ENCODE measurements at places on chromosomes 13 and 19.

DNA sequence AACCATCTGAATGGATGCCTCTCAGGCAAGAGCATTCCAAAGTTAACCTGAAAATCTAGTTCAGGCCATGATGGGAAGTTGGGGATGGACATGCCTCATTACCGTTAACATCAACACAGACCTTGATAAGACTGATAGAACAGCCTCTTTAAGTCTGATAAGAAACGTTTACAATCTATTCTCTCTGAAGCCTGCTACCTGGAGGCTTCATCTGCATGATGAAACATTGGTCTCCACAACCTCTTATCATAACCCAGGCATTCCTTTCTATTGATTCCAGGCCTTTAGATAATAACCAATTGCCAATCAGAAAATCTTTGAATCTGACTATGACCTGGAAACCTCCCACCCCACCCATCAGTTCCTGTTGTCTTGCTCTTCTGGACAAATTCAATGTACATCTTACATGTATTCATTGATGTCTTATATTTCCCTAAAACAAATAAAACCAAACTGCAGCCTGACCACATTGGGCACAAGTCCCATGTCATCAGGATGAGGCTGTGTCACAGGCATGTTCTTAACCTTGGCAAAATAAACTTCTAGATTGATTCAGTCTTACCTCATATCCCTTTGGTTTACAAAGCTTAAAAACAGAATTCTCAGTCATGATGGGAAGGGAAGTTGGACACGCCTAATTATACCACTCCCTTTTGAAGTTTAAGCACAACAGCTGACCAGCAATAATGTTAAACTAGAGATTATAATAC is 843.8 kb upstream of the SPRY2 start:
- DNase-seq, result no peak

GRCh38 chr13:90105849-90106496 is 1241.5 kb upstream of the MIR17HG start:
- DNase-seq, result no peak

DNA sequence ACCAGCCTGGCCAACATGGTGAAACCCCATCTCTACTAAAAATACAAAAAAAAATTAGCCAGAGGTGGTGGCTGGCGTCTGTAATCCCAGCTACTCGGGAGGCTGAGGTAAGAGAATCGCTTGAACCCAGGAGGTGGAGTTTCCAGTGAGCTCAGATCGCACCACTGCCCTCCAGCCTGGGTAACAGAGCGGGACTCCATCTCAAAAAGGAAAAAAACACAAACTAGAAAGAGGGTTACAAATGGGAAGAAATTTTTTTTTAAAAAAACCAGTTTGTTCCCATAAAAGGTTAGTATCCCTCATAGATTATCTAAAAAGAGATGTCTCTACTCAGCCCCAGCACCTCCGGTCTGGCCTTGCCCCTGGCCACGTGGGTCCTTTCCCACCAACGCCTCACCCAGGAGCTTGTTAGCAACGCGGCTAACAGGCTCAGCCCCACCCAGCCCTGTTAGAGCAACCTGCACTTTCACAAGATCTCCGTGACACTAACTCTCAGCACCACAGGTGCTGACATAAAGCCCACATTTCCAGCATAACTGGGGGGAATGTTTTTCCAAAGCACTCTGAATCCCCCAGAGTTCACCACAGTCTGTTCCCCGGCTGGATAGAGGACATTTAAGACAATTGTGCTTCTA is 4.3 kb downstream of the DMKN start:
- DNase-seq, result peak; percentile 92

DNA sequence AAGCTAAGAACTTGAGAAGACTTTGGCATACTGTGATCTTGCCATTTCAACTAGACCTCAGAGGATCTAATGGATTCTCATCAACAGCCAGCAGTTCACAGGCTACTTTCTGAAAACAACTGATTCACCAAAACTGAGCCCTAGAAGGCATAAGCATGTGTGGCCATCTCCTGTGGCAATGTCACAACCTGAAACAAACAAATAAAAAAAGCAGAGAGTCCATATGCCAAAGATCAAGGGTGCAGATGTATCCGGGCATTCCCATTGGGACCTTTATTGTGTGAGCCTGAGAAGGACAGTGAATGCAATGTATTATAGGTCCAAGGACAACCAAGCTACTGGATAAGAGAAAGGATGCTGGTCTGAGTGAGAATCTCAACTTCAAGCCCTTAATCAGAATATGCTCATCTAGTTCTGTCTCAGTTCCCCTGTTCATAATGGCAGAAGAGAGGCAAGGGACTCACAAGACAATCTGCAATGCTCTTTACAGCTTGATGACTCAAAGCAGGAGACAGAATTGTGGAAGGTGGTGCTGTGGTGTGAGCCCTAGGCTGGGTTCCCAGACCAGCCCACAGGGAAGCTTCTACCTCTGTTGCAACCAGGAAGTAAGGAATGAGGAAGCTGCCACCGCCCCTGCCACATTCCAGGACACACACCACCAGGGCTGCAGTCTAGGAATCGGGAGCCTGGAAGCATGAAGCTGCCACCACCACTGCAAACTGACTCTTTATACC is 133.7 kb downstream of the RAP2A start:
- peak; percentile 81 for DNase-seq

DNA sequence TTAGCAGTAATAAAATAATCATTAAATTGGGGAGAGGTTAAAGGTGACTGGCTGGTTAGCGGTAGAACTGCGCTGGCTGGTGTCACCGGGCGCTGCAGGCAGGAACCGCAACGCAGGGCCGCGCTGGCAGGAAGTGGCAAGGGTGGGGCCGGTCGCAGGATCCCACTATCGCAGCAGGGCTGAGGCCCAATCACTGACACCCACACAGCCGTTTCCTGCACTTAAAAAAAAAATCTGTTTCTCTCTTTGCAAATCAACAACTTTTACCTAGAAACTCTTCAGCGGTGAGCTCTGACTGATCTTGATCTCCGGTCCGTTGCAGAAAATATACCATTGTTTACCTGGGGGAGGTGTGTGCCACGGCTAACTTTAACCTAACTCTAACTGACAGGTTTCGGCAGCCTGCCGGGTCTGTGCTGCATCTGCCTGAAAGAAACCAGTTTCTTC is 46.9 kb downstream of the KLF2 start:
- DNase-seq, result peak; percentile 69

GRCh38 chr13:110989331-110989730 is 74.5 kb upstream of the ANKRD10 start:
- DNase-seq, result no peak

DNA sequence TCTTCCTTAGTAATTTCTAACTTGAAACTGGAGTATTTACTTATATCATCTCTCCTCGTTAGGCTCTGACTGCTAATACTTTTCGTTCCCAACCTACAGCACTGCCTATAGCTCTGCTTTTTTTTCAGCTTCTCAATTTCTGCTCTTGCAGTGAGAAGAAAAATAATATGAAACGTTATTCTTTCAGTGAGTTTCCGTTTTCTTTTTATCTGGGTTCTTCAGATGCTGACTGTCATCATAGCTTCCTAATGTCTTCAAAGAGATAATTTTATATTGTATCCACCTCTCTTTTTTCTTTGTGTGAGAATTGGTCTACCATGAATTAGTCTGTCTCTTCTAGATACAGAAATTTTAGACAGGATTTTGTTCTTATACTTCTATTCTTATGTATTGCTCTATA is 454.9 kb downstream of the LMO7 start:
- DNase-seq, result no peak

GRCh38 chr19:18397242-18398202 is at the start of gene LRRC25:
LRRC25 (minus strand) TSS chr19:18397622; CDS start chr19:18396963, 659 bp downstream.
- DNase-seq, result no peak

DNA sequence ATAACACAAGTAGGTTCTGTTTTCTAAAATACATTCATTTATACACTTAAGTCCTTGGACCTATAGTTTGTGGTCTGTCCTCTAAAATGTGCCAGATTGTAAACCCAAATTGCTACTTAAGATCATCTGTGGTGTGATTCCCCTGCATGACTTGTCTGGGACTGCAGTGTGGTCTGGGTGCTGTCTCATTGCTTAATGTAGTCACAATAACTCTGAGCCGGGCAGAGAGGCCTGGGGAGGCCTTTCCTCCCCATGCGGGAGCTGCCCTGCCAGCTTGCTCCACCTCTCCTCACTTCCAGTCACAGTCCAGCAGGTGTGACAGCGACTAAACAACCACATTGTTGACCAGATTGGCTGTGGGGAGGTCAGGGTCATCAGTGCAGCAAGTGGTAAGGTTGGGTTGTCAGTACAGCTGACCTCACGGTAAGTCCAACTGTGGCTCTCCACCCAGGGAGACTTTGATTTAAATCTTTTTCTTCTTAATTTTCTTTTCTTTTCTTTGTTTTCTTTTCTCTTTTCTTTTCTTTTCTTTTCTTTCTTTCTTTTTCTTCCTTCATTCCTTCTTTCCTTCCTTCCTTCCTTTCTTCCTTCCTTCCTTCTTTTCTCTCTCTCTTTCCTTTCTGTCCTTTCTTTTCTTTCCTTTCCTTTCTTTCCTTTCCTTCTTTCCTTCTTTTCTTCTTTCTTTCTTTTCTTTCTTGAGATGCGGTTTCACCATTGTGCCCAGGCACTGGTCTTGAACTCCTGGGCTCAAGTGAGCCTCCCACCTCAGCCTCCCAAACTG is 4.4 kb upstream of the TUBA3C start:
- no peak for DNase-seq

- DNase-seq, result peak; percentile 8
Observed at GRCh38 chr13:102968572-102969228, 97.5 kb downstream of the SLC10A2 start.

DNA sequence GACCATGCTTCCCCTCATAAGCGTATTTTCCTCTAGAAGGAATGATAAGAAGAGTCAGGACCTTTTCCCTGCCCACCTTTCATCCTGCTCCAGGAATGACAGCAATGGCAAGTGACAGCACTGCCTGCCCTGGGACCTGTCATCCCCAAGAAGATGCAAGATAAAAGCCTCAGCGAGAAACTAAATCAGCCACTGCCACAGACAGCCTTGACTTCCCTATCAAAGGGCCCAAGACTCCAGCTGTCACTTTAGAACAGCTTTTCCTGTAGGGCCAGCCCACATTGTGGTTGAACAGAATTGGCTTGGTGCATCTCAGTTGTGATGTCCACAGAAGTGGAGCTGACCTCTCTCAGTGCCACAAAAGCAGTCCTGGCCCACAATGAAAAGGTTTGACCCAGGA is 1.1 kb downstream of the RAB8A start:
- DNase-seq, result no peak

GRCh38 chr19:3653865-3654513 is 27.4 kb upstream of the CACTIN start:
- no peak for DNase-seq

DNA sequence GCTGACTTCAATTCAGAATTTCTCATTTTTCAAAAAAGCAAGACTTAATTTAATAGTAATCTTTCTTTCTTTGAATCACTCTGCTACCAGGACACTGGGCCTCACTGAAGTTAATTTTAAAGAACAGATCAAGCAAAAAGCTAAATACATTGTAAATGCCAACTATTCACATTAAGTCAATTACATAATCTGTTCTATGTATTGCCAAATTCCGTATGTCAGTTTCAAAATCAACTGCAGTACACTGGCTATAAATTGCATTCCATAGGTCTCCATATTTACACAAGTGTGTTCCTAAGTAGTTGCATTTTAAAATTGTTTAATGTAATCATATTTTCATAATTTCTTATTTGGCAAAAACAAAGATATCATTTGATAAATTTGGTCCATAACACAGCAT is 10.1 kb downstream of the FOXO1 start:
- DNase-seq, result no peak

GRCh38 chr13:44280456-44280855 is 93.2 kb upstream of the SERP2 start:
- DNase-seq, result peak; percentile 91

DNA sequence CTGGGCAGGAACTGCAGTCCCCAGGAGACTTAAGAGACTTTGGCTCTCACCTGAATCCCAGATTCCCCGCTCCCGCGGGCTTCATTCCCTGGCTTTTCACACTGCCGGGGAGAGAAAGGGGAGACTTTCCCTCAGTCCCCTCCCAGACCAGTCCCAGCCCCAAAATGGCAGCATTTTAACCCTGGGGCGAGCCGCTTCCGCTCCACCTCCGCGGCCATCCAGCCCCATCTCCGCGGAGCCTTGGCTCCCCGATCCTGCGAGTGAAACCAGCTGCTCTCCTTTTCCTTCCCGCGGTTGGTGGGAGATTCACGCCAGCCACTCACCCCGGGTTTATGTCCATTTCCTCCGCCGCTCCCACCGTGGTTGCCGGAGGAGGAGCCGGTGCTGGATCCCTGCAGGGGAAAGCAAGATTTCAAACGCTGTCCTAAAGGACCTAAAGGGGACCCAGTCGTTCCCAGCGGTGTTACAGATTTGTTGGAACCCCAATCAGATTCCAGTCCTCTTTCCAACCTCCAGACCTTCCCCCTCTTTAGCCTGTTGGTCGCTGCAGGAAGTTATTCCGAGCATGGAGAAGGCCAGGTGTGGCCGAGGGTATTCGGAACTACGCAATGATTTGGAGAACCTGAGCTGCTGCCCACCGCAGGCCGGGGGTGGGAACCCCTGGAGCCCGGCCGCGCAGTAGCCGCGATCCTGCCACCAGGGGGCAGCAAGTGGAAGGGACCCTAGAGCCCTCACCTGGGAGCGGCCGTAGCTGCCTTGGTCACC is 3.4 kb downstream of the DMKN start:
- DNase-seq, result peak; percentile 96

DNA sequence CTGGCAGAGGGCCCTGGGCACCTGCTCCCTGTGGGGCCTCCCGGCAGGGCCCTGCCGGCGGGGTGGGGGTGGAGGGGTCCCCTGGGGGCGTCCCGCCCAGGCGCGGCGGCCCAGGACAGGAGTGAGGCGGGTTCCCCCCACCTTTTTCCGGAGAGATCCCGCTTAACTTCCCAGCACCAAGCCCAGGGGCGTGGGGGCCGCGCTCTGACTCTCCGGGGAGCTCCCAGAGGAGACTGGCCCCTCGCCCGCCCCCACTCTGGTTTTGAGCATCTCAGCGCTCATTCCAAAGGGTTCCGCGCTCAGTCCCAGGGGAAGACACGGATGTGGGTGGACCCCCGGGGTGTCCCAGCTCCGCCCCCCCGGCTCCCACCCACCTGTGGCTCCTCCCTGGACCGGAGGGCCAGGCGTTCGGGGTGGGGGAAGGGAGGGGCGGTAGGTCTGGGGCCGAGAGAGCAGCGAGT is 476 bp downstream of the C2CD4C start:
- DNase-seq, result no peak

- no peak for DNase-seq
Observed at GRCh38 chr19:1671716-1672037, 19.3 kb upstream of the TCF3 start.

DNA sequence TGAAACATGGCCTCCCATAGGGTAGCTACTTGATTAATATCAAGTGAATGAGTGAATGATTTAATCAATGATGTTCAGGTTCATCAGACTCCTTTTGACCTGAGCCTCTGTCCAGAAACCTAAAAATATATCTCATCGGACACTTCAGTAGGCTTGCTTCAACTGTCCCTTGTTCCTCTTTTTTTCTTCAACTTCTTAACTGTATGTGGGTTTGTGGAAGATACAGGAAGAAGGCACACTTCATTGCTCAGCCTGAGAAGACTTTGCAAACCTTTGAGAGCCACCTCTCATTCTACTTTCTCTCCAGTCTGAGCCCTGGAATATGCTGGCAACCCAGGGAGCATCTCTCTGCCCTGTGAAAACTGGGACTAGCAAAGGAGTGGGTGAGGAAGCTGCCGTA is 557.0 kb downstream of the FGF9 start:
- no peak for DNase-seq

- peak; percentile 85 for DNase-seq
Observed at GRCh38 chr19:45439569-45440258, 16.0 kb upstream of the ERCC1 start.

All from SW480 (cell line).